ENCODE measurements at places on chromosomes 12 and 14.

GRCh38 chr14:30134936-30135335 is 207.3 kb upstream of the PRKD1 start:
- no peak for DNase-seq

- no peak for DNase-seq
Measured at GRCh38 chr14:68418174-68419118, 374.4 kb downstream of the ZFP36L1 start.

DNA sequence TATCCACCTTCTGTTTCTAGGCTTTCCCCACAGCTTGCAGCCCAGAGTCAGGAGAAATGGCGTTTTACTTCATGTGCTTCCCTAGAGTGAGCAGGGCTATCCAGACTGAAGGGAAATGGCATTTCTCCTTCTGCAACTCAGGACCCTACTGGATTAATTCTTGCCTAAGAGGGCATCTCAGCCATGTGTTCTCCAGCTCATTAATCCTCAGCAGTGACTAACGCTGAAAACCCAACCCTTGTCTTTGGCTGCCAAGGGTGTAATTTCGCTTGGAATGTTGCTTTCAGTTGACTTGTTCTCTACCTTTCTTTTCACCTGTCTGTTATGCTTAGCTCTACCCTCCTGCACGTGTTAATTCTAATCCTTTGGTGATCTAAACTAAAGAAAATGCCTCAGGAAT is 21.0 kb upstream of the EMP1 start:
- DNase-seq: no peak

DNA sequence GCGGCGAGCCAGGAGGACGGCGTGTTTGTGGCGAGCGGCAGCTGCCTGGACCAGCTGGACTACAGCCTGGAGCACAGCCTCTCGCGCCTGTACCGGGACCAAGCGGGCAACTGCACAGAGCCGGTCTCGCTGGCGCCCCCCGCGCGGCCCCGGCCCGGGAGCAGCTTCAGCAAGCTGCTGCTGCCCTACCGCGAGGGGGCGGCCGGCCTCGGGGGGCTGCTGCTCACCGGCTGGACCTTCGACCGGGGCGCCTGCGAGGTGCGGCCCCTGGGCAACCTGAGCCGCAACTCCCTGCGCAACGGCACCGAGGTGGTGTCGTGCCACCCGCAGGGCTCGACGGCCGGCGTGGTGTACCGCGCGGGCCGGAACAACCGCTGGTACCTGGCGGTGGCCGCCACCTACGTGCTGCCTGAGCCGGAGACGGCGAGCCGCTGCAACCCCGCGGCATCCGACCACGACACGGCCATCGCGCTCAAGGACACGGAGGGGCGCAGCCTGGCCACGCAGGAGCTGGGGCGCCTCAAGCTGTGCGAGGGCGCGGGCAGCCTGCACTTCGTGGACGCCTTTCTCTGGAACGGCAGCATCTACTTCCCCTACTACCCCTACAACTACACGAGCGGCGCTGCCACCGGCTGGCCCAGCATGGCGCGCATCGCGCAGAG is 873 bp downstream of the PLXNC1 start:
- no peak for DNase-seq

DNA sequence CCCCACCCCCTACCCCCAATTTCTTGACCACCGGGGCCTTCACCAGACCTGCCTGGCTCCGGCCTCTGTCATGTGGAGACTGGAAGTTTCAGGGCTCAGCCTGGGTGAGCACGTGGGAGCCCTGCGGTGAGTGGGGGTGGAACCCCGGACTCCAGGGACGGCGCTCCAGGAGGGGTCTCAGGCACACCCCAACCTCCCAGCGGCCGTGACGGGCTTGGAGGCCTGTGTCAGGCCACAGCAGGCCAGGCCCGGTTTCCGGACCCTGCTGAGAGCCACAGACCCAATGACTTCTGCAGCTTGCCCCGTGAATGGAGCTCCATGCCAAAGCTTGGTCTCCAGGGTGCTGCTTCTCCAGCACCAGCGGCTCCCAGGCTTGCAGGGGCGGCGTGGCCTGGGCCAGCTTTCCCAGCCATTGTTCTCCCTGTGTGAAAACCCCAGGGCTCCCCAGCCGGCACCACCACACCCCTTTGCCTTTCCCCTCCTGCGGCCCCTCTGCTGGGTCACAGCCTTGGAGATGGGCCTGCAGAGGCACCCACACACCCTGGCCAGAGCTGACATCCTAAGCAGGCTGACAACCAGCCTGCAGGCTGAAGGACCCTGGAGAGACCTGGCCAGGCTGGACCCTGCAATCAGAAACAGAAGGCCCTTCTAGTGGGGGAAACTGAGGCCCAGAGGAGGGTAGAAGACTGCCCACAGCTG is 186.2 kb upstream of the C14orf180 start:
- DNase-seq: no peak

Measured in activated CD8-positive, alpha-beta memory T cell treated with anti-CD3 and anti-CD28 coated beads for 1 hour (primary cell).